NCI-H524 treated with DMSO at 0.1 percent for 48 hours (cell line): ENCODE measurements at places on chromosomes 6 and 20.
A peak's percentile ranks its signal among the peaks of the same experiment; 100 is the strongest.

DNA sequence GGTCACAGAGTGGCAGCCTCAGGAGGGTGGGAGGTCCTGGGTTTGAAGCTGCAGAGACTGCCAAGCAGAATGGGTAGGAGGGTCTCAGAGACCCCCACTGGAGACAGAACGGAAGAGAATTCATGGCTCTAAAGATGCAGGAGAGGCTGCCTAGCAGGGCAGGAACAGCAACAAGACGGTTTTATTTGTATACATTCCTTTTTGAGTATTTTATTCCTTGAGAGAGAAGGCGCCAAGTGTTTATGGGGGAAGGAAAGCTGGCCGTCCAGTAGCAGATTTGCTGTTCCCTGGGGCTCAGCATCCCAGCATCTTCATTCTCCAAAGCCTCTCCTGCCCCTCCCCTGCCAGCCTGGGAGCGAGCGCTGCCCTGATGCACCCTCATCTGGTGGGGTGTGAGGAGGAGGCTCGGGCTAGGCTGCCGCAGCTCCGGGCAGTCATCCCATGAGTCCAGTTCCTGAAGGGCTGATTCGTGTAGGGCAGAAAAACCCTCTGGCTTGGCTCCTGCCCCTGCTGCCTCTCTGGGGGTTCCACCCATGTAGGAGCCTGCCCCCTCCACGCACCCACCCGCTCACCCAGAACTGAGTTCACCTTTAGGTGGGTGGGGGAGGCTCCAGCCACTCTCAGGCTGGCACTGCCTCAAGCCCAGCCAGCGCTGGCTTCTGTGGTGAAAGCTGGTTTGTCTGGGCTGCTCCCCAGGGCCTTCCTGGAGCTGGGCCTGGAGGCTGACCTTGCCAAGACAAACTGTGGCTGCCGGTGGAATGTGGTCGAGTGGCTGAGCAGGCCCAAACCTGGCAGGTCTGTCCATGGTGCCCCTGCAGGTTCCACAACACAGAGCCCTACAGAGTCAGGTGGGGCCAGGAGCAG is 32.4 kb downstream of the CPXM1 start:
- DNase-seq = no peak

- DNase-seq = no peak
Observed at GRCh38 chr6:50829898-50830444, 11.3 kb downstream of the TFAP2B start.

- no peak for DNase-seq
Observed at GRCh38 chr6:3557336-3557735, 100.5 kb upstream of the SLC22A23 start.

- DNase-seq = no peak
Observed at GRCh38 chr6:83838727-83839126, 14.4 kb upstream of the RIPPLY2 start.

DNA sequence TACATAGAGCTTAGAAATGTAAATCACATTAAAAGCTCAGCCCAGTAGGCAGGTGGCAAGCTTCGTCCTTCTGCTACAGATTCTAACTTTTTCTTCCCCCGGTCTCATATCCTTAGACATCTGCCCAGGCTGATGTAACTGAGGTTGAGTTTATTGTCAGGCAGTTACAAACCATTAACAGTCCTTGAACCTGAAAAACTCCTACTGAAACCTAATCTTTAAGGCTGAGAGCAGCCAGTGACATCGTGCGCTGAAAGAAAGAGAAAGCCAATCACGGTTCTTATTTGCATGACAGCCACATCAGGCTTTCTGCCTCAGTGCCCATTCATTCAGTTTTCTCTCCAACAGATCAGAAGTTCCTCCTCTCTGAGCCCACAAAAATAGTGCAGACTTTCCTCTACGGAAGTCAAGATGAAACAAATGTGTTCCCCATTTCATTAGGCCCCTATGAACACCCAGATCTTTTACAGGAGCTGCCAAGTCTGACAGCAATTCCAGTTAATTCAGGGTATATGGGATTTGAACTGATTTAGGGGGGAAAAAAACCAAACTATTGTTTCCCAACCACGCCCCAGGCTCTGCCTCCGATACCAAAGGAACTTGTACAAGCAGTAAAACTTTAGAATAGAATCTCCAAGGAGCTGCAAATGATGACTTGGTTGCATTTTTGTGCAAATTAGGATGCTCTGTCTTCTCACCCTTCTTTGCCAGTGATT is at the start of gene NHSL1:
NHSL1 (minus strand) TSS at position 192 of the 716 bp plus-strand sequence. CDS start 204 bp downstream, outside the sequence.
- peak; percentile 88 for DNase-seq

DNA sequence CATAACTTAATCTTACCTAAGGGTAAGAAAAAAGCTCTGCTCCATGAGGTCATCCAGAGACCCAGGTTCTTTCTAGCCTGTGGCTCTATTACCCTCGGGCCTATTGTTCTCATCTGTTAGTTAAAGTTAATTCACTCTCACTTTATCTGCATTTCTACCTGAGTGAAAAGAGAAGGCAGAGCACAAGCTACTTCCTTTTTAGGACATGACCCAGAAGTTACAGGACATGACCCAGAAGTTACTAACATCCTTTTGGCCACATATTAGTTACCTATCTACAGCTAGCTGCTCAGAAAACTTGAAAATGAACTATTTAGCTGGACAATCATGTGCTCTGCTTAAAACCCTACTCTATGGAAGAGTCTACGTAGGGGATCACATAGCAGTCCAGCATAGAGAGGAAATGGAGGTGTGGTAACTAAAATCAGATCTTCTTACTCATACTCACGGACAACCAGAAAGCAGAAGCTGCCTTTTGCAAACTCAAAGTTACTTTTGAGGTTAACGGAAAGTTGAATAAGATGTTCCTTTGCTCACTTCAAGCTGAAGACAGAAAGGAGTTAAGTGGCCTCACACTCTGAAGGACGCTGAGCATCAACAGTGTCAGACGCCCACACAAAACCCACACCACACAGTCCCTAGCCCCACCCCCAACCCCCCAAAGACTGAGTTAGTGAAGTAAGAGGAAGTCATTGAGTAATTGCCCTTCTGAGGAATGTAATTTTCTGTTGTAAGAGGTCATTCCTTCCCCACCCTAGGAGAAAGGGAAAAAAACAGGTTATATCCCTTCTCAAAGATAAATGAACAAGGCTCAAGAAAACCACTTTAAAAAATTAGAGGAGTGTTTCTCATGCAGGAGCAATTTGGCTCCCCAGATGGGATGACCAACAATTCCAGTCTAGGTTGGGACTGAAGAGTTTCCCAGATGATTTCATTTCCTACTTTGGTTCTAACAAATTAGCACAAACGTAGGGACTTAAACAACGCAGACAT is 45.9 kb upstream of the TAB2 start:
- no peak for DNase-seq

DNA sequence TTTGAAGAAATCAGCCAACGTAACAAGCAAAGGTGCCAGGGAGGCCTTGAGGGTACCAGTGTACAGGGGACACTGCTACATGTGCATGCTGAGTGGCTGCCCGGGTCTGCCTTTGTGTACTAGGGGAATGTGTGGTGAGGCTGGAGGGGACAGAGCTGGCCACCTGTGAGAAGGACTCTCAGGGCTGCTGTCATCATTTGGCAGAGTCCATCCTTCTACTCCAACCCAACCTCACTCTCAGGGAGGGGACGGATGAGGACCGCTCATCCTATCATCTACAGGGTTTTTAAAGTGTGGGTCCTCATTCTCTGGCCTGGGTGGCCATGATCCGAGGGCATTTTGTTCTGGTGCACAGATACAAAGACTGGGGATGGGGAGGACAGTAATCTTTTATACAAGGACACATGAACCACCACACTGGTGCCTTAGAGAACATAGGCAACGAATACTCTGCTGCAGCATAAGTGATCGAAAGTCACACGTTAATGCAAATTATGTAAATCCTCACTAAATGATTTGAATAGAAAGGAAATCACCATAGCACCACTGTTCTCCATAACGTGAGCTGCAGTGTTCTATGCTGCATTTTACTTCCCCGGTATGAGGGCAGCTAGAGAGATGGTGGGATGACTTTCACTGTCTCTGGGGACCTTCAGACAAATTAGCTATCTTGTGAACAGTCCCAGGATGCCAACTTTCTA is 181.4 kb downstream of the GMPR start:
- no peak for DNase-seq

DNA sequence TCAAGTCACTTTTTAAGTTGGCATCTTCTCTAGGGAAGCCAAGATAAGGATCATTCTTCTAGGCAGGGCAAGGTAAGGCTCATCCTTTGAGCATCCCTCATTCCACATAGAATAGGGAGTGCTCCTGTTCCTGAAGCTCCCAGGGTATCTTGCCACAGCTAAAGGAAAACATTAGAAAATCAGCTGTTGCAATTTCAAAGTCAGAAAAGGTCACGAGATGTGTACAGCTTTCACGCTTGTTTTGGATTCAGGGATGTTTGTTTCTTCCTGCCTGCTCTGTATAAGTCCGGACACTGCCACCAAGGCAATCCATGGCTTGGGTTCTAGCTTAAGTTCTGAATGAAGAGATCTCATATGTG is 153.2 kb downstream of the SH3BGRL2 start:
- no peak for DNase-seq

- DNase-seq = no peak
Observed at GRCh38 chr6:3773678-3774298, 22.3 kb upstream of the PXDC1 start.

- no peak for DNase-seq
Observed at GRCh38 chr6:92690997-92691599, 728.3 kb downstream of the EPHA7 start.

- DNase-seq = no peak
Observed at GRCh38 chr6:34985236-34985635, 96.2 kb downstream of the ANKS1A start.

DNA sequence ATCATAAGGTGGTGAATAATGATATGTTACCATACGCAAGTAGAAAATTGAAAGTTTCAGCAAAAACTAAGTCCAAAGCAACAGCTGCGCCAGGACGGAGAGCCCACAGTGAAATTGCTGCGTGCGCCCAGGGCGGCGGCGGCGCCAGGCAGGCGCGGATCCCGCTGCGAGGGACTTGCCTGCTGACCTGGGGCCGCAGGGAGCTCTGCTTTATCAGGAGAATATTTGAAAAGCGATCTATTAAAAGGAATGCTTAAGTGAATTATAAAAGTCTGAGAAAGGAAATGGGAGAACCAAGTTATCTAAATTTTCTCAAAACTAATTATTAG is 85.4 kb downstream of the THBS2 start:
- no peak for DNase-seq

DNA sequence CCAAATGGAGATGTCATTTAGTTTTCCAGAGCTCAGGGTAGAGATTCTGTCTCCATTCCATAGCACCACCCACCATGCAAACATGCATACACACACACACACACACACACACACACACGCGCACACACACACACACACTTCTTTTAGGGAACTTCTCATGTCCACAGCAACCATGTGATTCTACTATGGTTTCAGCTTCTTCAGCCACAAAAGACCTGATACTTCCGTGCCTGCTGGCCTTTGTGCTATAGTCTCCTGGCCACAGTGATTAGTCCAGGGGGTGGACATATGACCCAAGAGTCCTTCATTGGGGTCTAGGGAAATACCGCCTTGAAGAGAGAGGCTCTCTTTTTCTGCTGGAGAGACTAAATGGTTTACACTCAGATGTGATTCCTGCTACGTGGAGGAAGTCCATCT is 53.5 kb downstream of the CARMIL1 start:
- DNase-seq = no peak

DNA sequence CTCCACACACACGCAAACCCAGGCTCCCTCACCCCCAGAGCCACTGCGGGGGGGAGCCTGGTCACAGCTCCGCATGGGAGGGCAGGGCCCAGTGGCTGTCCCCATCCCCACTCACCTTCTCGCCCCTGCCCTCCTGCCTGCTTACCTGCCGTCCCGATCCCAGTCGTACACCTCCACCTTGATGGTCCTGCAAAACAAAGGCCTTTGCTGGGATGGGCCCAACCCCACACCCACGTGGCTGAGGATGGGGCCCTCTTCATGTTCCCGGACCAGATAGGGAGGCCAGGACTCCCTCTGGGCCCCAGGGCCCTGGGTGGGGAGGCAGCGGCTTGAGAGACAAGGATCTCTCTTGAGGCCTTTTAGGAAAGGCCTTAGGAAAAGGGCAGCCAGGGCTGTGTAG is 67.6 kb downstream of the RAB44 start:
- DNase-seq = no peak

DNA sequence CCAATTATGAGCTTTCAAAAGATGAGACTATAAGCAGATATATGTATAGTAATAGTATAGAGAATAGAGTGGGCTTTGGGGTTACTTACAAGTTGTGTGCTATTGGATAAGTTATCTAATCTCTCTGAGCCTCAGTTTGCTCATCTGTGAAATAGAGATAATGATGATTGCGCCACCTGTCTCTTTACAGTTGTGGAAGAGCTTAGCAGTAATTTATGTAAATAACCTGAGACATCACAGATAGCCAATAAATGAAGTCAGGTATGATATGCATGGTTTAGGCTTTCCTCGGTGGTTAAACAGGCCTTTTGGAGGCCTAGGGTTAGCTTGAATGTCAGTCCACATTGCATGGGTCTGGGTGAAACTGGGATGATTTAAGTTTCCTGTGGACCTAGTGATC is 29.8 kb upstream of the SCUBE3 start:
- no peak for DNase-seq

DNA sequence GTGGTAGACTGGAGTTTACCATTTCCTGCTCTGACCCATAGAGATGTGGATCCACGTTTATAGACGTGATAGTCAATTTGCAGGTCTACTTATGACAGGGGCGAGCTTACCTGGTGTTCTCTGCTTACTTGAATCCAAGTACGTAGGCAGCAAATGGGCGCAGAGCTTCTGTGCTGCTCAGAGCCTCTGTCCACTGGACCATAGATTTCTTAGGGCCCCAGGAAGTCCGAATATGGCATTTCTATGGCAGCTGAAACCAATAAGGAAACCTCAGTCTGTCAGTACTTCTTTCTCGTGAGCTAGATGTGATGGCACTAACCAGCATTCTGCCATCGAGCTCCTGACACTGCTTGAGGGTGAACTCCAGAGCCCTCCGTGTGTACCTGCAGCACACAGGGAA is 19.5 kb upstream of the NPEPL1 start:
- no peak for DNase-seq

- no peak for DNase-seq
Observed at GRCh38 chr20:50015636-50015992, 32.8 kb downstream of the SNAI1 start.
